NCI-H524 treated with DMSO at 0.1 percent for 48 hours (cell line): ENCODE measurements at places on chromosomes 5 and 9.

- DNase-seq: no peak
Measured at GRCh38 chr9:13144166-13144775, 135.2 kb downstream of the MPDZ start.

DNA sequence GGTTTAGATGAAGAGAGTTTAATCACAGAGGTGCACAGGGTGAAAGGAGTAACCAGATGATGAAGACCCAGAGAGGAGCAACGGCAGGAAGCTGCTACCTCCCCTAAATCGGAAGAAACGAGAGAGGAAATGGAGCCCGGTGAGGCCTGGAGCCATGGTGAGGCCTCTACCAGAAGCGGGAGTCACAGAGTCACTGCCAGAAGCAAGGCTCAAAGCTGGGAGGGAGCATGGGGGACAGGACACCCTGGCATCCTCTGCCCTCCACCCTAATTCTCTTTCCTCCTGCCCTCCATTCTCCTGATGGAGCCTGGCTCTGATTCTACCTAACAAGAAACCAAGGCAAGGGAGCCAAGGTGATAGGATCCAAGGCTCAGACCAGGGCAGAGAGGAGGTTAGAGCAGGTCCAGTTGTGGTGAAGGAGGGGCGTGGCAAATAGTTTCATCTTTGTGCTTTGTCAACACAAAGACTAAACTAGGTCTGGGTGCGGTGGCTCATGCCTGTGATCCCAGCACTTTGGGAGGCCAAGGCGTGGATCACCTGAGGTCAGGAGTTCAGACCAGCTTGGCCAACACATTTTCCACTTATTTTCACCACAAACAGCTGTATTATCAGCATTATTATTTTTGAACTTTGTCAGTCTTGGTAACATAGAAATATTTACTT is 134.4 kb upstream of the RAI14 start:
- DNase-seq: no peak

GRCh38 chr5:148374690-148375360 is 8.9 kb upstream of the FBXO38 start:
- no peak for DNase-seq

DNA sequence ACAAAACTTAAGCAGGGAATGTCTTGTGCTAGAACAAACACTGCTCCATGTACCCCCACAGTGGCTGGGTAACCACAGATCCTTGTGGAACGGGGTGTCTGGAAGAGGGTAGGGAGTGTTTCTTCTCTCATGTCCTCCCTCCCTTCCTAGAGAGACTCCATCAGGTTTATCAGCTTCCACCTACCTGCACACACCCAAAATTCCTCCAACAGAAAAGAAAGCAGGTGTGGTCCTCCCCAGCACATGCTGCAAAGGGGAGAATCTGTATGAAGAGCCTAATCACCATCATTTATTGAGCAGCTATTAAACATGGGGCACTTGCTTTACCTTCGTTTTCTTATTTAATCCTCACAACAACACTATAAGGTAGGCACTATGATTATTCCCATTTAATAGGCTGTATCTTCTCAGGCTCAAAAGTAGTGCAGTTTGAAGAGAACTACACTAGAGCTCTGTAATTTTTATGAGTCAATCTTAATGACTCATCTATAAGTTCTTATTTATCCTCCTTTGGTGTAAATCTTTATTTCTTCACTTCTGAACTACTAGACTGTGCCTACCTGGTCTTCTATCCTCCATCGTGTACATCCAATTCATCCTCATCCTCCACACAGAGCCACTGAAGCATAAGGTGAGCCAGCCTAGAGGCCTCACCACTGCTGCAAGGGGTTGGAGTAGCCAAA is 31.6 kb downstream of the C9orf40 start:
- no peak for DNase-seq

- DNase-seq: no peak
Measured at GRCh38 chr9:93661591-93661990, 85.2 kb downstream of the PHF2 start.

GRCh38 chr9:37010180-37010579 is 23.9 kb downstream of the PAX5 start:
- no peak for DNase-seq
